ENCODE measurements at places on chromosomes 1 and 21.
A peak's percentile ranks its signal among the peaks of the same experiment; 100 is the strongest.

DNA sequence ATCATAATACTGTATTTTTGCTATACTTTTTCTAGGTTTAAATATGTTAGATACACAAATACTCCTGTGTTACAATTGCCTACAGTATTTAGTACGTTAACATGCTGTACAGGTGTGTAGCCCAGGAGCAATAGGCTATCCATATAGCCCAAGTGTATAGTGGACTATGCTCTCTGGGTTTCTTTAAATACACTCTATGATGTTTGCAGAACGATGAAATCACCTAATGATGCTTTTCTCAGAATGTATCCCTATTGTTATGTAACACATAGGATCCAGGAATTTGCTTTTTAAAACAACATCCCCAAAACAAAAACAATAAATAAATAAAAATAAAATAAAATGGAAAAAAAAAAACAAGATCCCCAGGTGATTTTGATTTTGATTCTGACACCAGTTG is 18.1 kb upstream of the RBM15 start:
- DNase-seq: no peak

- DNase-seq: no peak
Measured at GRCh38 chr1:181175955-181176354, 87.5 kb downstream of the IER5 start.

DNA sequence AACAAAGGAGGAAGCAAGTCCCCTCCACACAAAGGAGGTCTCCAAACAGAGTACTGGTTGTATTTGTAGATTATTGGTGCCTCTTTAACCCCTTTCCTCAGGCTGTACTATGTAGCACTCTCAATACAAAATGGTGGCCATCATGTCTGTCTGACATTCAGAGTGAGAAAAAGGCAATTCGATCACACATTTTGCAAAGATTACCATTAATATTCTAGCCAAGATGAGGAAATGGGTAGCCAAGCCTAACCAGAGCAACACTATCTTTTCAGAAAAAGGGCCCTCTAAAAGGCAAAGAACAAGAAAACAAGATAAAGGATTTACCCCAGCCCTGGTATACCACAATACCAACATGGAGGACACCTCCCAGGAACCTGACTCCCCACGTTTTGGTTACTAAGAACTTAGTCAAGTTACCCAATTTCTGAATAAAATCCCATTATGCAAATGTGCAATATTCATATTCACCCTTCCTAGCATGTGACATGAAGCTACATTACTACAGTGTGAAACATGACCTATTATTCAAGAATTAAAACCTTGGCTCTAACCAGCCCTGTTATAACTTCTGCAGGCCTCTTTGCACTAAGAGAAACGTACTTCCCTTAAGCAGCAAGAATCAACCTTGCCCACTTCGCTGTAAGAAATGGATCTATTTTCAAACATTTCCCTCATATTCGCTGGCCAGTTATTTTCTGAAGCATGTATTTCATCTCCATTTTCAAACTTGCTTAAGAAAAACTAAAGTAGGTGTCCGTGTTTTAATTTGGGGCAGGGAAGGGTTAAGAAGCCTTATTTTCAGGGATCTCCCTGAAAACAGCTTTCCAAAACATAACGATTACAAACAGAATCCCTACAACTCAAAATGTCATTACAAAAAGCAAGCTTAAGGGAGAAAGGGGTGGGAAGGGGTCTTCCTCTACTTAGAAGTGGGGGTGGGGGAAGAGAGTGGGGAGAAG is 2.1 kb downstream of the KDM5B start:
- DNase-seq: peak; percentile 17

DNA sequence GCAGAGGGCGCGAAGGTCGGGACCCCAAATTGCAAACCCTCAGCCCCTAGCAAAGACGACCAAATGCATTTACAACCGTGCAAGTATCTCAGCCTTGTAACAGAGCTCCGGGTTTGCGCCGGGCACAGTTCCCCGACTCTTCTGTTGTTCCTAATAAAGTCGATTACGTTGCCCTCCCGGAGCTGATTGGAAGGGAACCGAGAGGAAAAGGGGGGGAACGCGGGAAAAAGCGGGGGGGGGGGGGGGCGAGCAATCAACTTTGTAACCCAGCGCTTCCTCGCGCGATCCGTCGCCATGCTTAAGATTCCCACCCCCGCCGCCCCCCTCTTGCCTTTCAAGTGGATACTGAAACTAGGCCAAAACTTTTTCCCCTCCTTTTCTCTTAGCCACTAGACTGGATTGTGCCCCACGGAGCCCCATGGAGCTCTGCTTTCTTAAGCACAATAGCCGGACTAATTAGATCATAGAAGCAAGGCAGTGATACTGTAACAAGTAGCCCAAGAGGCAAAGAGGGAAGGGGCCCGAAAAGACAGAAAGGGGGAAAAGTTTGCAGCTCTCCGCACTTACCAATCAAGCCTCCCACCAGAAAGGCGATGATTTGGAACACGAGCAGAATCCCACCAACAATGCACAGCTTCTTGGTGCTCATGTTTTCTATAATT is 565 bp downstream of the WLS start:
- DNase-seq: peak; percentile 88

DNA sequence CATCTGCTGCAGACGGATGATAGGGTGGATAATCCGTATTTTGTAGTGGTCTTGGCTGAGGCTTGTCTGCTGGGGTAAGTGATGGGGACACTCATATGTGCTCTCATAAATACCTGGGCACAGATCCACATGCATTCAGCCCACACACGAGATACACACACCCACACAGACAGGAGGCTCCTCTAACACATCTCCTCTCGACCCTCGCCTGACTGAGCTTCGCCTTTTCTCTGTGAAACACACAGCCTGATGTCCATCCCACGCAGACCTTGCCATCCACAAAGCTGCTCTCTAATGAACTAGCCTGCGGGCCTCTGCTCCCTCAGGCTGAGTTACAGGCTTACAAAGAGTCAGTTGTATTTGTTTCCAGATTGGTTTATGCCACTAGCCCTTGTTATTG is 96.3 kb upstream of the CSF3R start:
- DNase-seq: no peak

GRCh38 chr1:181090641-181091126 is 2.2 kb downstream of the IER5 start:
- no peak for DNase-seq

- no peak for DNase-seq
Measured at GRCh38 chr1:30005972-30006619, 717.3 kb downstream of the MATN1 start.

DNA sequence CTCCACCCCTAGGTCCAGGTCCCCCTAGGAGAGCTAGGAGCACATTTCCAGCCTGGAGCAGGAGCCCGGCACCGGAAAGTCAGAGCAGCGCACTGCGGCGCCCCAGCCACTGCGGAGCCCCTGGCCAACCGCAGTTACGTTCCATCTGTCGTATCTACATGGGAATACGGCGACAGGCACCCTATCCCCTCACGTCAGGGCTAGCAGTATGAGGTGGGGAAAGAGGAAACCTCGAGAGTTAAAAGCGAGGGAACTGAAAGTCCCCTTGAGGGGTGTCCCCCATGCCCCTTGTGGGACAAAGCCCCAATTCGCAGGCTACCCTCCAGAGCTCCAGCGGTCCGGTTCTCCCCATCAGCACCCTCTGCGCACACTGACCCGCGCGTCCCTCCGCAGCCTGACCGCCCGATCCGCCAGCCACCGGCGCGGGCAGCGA is 995 bp downstream of the COLGALT2 start:
- peak; percentile 8 for DNase-seq

DNA sequence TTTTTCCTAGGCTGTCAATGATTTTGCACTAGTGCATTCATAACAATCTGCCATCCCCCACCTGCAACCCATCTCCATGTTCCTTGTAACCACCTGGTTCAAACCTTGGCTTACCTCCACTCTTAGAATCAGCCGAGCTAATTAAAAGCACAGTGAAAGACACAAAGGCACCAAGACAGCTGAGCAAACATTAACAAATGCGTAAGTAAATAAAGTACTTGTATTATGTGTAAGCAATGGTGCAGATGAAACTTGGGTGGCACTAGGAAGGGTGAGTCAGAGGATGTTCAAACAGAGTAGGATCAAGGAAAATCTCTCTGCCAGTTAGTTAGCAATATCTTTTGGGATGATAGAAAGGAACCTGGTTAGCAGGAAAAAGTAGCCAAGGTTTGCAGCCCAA is 5.1 kb upstream of the FOXJ3 start:
- no peak for DNase-seq

- no peak for DNase-seq
Measured at GRCh38 chr1:3711381-3711779, 40.9 kb upstream of the CCDC27 start.

- no peak for DNase-seq
Measured at GRCh38 chr1:210587566-210587965, 258.9 kb downstream of the HHAT start.

DNA sequence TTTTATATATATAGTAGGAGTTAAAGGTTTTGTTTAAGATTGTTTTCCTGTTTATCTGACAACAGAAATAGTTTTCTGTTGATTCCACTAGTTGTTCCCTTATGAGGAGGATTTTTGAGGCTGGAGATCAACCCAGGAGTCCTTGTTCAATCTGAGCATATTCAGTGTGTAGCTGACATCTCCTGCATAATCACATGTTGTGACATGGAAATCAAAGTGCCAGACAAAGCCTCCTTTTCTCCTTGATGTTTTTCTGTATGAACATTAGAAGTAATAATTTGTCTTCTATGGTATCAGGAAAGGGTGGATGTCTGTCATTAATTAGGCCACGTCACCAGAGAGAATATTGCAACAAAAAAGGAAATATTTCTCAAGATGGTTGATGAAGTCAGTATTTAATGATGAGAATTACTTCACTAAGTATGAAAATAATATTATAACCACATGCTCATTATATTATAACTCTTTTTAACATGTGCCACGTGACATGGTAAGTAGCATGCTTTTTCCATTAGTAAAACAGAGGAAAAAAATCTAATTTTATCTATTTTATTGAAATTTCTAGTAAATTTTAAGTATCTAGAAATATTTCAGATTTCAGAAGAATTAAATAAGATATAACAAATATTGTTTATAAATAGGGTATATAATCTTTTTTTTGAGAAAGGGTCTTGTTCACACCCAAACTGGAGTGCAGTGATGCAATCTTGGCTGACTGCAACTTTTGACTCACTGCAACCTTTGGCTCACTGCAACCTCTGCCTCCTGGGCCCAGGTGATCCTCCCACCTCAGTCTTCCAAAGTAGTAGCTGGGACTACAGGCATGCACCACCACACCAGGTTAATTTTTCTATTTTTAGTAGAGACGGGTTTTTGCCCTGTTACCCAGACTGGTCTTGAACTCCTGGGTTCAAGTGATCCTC is 223.5 kb downstream of the HMCN1 start:
- peak; percentile 62 for DNase-seq

DNA sequence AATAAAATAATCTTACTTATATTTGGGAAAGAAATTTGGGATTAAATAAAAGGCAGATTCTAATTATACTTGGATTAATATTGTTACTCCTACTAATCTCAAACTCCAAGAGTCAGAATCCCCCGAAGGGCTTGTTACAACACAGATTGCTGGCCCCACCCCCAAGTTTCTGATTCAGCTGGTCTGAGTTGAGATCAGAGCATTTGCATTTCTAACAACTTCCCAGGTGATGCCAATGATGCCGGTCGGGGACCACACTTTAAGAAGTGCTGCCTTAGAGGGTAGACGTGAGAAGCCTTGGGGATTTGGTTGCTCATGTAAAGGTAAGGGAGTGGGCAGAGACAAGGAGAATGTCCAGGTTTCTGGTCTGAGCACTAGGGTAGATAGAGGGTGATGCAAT is 47.2 kb downstream of the FMN2 start:
- DNase-seq: no peak

- no peak for DNase-seq
Measured at GRCh38 chr1:170703591-170703990, 39.7 kb downstream of the PRRX1 start.

- DNase-seq: no peak
Measured at GRCh38 chr1:3213730-3214129, 144.7 kb downstream of the PRDM16 start.

DNA sequence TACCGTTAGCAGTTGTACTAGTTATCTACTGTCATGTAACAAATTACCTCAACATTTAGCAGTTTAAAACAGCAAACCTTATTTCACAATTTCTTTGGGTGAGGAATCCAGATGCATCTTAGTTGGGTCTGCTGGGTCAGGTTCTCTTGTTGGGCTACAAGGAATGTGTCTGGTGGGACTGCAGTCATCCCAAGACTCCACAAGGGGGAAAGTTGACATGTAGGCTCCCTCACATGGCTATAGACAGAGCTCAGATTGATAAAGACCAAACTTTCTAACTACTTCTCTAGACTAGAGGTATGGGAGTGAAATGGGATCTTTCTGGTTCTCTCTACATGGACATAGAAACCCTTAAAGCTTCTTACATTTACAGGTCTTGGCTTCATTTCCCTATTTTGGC is 160.9 kb downstream of the UCK2 start:
- DNase-seq: no peak

DNA sequence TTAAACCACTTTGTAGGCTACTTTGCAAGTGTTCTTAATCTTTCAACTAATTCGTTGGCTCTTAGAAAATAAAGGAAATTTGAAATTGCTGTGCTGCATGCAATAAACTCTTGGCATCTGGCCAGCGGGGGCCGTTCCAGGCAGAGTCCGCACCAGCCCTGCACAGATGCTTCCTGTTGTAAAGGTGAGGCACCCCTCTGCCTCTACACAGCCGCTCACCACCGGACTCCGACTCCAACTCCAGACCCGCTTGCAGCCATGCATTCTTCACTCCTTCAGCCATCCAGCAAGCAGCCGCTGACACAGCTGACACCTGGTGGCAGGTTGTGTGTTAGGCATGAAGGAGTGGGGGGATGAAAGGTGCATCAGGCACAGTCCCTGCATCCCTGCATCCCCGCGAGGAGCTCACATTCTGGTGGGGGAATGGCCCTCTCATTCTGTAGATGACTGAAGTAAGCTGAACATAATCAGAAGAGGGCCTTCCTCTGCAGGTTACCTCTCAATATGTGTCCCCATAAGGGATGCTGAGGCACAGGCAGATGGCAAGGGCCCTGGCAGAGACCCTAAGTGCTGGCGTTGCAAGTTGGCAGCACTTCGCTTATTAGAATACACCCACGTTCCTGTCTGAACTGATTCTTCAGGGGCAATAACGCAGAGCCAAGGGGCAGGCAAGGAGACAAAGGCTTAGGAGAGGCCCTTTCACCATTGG is 56.8 kb downstream of the GLIS1 start:
- no peak for DNase-seq

GRCh38 chr1:209960926-209961325 is 22.9 kb downstream of the SYT14 start:
- no peak for DNase-seq
